CD4-positive, alpha-beta memory T cell (primary cell): ENCODE measurements at places on chromosomes 6 and 20.

GRCh38 chr6:14912226-14912625, 333.6 kb upstream of the JARID2 start:
- no peak for DNase-seq

GRCh38 chr6:41523915-41524633, 22.1 kb upstream of the FOXP4 start:
- no peak for DNase-seq

DNA sequence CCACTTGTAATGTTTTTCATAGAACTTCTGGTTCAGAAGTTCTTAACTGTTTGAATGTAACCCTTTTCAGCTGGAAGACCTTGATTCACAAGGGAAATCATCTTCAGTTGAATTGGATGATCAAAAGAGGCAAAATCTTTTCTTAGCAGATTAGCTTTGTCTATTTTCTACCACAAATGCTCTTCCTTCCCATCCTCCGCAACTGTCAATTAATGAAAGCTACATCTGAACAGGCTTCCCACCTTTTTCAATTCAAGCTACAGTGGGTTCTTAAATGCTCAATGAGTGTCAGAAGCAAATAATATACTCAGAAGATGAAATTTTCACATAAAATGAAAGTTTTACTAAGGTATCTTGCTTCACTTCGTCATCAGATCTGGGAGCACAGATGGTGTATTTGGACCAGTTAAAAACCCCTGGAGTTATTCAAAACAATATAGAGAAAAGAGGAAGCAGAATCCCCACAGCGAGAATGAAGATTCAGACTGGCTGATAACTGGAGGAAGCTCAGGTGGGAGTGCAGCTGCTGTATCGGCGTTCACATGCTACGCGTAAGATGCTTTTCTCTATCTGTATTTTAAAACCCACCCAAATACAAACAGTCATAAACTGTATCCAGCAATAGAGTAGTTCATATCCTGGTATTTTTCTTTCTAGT, 19.4 kb downstream of the QRSL1 start:
- DNase-seq: no peak

DNA sequence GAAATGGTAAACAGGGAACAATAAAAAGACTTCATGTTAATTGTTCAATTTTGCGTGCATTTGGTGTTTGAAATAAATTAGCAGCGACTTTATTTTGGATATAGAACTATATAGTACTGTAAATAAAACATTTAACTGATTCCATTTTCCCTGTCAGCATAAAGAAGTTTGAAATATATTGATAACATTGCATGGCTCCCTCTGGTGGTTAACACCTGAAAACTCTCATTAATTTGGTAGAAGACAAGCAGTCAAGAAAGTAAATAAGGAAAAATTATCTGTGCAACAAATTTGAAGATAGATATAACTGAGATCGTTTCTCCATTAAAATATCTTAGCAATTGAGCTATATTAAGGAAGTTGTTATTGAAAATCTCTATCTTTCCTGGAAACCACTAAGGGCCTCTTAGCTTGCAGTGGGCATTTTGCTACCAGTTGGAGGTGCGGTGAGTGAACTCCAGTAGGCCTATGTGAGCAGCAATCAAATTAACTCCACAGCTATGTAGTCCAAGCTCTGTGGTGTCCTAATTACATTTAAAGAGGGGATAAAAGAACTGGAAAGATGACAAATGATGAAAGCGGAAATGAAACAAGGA, 435.7 kb upstream of the FKBP1C start:
- no peak for DNase-seq

DNA sequence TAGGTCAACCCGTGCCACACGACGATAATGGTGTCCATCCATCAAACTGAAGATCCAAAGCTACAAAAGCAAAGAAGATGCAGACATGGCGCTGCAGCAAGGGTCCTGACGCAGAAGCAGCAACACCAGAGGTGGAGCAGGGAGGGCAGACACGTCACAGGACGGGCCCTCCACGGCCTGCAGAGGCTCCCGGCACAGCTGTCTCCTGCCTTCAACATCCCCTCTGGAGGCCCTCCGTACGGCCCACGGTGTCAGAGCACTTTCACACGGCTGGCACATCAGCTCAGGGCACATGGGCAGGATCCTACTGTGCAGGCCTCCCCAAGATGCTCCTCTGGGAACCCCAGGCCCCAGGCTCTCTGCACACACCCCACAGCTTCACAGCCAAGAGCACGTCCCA, 37.6 kb downstream of the WDR27 start:
- no peak for DNase-seq

- no peak for DNase-seq
Measured at GRCh38 chr6:7568021-7568420, 22.0 kb upstream of the SNRNP48 start.

DNA sequence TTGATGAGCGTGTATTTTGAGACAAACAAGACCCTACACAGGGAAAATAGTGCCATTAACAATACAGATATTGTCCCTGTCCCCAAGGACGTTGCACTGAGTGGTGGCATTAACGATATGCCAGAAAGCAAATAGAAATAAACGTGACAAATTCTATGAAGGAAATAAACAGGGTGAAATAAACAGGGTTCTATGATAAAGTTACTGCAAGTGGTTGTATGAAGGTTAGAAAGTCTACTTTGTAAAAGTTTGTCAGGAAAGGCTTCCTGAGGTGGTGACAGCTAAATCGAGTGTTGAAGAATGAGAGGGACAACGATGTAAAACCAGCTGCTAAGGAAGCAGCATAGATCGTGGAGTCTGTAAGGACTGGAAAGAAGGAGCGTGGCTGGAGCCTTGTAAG, 380.2 kb downstream of the LAMA2 start:
- DNase-seq: no peak

DNA sequence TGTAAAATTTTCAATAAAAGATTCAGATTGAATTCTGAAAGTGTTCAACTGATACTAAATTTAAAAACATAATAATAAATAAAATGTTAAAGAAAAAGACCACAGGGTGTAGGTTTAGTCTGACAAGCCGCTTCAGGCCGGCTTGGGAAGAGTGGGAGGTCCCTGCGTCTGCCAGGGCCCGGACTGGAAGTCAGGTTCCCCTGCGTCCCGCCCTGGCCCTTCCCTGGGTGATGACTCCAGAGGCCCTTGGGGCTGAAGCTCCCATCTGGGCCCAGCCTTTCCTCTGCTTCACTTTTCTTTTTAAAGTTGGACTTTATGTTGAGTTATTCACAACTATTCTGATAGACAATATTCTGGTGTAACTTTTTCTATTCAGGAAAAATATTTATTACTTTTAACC, 93.3 kb downstream of the SMOC2 start:
- no peak for DNase-seq

DNA sequence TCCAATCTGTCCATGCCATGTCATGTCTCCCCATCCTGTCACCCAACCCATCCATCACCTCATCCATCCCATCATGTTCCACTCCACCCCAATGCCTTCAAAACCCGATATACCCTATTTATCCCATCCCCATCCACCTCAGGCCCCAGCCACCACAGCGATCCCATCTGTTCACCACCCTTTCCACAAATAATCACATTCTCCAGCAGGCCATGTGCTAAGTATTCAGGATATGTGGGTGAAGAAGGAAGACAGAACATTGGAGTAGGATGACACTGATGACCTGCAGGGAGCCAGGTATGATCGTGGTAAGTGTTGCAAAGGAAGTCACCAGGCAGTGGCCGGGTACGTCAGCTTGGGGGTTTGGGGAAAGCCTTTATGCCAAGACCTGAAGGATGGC, 48.8 kb downstream of the NPEPL1 start:
- no peak for DNase-seq

DNA sequence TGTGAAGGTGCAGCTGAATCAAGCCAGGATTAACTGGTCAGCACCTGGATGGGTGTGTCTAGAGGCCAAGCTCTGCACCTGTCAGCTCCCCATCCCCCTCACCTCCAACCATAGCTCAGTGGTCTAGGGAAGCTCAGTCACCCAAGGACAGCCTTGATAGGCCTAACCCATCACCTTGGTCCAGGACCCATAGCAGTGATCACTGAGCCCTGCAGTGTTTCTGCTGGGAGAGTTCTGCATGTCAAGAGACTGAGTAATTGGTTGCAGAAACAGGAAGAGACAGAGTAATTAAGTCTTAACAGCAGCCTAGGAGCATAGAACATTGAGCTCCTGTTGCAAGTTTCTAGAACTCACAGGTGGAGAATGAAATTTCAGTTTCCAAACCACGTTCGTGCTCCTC, 18.7 kb upstream of the RALGAPB start:
- no peak for DNase-seq

GRCh38 chr6:133306931-133307330, 65.8 kb downstream of the EYA4 start:
- no peak for DNase-seq

DNA sequence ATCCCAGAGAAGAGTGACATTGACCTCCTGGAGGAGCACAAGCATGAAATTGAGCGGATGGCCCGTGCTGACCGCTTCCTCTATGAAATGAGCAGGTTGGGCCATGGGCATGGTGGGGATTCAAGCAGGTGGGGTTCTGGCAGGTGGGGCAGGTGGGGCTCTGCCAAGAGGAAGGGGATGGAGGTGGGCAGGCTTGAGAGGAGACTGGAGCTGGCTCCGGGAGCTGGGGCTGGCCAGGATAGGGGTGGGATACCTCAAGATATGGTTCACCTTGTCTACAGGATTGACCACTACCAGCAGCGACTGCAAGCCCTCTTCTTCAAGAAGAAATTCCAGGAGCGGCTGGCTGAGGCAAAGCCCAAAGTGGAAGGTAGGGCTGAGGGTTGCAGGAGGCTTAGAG, 42.9 kb downstream of the MOCS1 start:
- no peak for DNase-seq

GRCh38 chr6:154487367-154488247, 22.9 kb downstream of the CNKSR3 start:
- no peak for DNase-seq

DNA sequence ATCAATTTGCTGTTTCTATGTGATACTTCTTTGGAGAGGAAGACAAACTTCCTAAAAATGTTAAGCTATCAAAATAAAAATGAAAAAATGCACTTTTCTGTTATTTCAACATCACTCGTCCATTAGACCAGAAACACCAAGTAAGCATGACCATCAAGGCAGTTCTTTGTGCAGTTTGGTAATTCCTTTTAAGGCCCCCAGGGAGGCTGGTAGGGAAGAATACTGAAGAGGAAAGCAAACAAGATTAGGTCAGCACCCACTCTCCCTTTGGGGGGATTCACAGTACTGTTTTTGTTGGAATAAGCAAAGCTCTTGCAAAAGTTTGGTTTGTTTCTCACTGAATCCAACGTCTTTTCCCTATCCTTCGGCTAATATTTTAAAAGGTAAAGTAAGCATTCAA, 206.8 kb upstream of the SLC35B3 start:
- no peak for DNase-seq

GRCh38 chr20:52497731-52498130, 306.2 kb upstream of the ZFP64 start:
- DNase-seq: no peak

GRCh38 chr20:50438986-50439407, 71.2 kb upstream of the PTPN1 start:
- no peak for DNase-seq

GRCh38 chr6:20584100-20584731, 50.0 kb downstream of the CDKAL1 start:
- no peak for DNase-seq

- DNase-seq: no peak
Measured at GRCh38 chr6:156416391-156416790, 360.8 kb upstream of the ARID1B start.

DNA sequence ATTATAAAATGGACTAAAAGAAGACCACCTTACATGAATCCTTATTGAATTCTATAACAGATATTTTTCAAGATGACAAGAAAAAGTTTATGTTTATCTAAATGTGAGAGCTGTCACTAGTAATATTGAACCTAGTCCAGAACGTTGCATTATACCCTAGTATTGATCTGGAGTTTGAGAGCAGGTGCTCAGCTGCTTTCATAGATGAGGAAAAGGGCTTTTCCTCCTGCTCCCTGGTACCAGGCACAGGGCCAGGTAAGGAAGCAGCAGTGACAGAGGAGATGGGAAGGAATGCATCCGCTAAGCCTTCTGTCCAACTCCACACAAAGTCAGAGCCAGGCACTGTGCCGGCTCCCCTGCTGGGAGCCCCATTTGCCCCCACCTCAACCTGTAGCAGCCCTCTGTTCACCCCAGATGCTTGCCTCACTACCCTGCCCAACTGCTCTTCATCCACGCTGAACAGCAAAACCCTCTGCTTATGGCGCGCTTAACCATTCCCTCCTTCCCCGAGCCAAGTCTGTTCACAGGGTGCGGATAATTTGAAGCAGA, 393.1 kb downstream of the FRK start:
- DNase-seq: no peak

GRCh38 chr6:107977283-107977682, 19.3 kb upstream of the SEC63 start:
- no peak for DNase-seq

- DNase-seq: no peak
Measured at GRCh38 chr6:125262016-125263013, 39.5 kb downstream of the HDDC2 start.

GRCh38 chr20:47273591-47274235, 82.8 kb downstream of the ZMYND8 start:
- DNase-seq: no peak

GRCh38 chr6:75588948-75589347, 12.7 kb upstream of the SENP6 start:
- DNase-seq: no peak

GRCh38 chr20:665276-665675, 10.3 kb downstream of the SCRT2 start:
- no peak for DNase-seq

GRCh38 chr6:28789553-28790083, 134.2 kb downstream of the TRIM27 start:
- DNase-seq: no peak

DNA sequence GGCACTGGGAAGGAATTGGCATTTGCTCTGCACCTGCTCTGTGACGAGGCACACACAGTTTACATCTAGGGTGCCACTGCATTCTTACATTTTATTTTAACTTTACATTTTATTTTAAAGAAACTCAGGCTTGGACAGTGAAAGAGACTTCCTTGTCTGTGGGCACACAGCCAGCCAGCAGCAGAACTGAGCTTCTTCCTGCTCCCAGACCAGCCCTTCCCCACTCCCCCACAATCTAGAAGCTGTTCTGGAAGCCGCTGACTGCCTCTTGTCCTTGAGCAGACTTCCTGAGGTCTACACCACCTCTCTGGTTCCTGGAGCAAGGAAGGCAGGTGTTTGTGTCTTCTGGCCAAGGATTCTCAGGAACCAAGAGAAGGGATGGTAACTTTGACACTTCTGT, 27.9 kb upstream of the CD93 start:
- DNase-seq: no peak

DNA sequence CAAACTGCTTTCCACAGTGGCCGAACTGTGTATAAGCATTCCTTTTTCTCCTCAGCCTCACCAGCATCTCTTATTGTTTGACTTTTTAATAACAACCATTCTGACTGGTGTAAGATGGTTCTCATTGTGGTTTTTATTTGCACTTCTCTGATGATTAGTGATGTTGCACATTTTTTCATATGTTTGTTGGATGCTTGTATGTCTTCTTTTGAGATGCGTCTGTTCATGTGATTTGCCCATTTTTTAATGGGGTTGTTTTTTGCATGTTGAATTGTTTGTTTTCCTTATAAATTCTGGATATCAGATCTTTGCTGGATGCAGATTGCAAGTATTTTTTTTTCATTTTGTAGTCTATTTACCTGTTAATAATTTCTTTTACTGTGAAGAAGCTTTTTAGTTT, 11.2 kb upstream of the ZSCAN12 start:
- DNase-seq: no peak

- DNase-seq: no peak
Measured at GRCh38 chr20:42130810-42131596, 512.8 kb upstream of the CHD6 start.
